NCI-H146 (cell line): ENCODE measurements at places on chromosomes 11 and 22.

- DNase-seq, result no peak
These were observed 60.0 kb downstream of the RTL6 start for GRCh38 chr22:44438056-44438455.

- DNase-seq, result peak; percentile 47
These were observed 26.9 kb upstream of the CSTF3 start for GRCh38 chr11:33187998-33188722.

- DNase-seq, result no peak
These were observed 6.5 kb downstream of the APOBEC3A start for GRCh38 chr22:38963872-38964271.

DNA sequence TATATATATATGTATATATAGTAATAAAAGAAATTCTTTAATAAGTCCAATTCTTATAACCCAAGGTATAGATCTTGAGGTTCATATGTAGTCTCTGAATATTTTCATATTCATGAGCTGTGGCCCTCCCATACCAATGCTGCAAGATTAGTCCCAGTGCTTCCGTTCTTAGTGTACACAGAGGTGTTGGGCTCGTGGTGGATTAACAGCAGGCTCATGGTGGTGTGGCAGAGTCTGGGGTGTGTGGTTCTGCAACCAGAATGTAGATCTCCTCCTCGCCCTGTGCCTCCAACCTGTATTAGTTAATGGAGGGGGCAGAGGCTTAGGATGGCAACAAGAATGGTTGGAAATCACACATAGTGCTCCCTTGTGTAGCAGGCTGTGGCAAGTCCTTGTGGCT lies 16.8 kb downstream of the PRDM10 start:
- no peak for DNase-seq

- no peak for DNase-seq
These were observed 97.3 kb downstream of the C11orf87 start for GRCh38 chr11:109519253-109519652.

- no peak for DNase-seq
These were observed 104.1 kb downstream of the ETS1 start for GRCh38 chr11:128483211-128483788.

DNA sequence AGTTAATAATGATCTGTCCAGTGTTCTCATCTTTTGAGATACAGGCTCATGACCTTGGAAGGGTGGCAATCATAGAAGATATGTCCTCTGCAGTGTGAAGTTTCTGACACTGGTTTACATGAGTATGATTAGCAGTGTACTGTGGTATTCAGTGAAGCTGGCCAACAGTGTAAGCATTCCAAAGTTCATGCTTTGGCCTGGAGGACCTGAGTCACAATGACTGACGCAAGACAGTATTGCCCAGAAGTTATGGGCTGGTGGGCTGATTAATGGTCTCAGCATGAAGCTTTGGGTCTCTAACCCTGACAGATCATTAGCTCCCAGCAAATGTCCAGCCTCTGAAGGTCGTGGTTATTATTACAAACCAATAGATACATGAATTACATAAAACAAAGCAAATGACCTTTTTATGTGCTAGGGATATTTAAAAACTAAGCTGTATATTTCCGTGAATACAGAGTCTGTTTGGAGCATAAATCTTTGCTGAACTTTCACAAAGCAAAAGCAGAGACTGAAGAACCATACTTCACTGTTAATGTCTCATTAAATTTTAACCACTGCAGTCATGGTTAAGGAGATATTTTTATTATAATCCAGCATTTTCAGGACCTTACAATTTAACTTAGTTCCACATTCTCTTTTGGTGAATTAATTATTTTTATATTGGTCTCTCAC lies 28.3 kb upstream of the USP47 start:
- no peak for DNase-seq

- no peak for DNase-seq
These were observed 147.3 kb downstream of the CCDC34 start for GRCh38 chr11:27215471-27216269.
